Activated T-helper 17 cell treated with anti-CD3 and anti-CD28 coated beads, Interleukin-2, amount 50 U/mL, for 72 hours (primary cell): ENCODE measurements at places on chromosomes 13 and 19.

DNA sequence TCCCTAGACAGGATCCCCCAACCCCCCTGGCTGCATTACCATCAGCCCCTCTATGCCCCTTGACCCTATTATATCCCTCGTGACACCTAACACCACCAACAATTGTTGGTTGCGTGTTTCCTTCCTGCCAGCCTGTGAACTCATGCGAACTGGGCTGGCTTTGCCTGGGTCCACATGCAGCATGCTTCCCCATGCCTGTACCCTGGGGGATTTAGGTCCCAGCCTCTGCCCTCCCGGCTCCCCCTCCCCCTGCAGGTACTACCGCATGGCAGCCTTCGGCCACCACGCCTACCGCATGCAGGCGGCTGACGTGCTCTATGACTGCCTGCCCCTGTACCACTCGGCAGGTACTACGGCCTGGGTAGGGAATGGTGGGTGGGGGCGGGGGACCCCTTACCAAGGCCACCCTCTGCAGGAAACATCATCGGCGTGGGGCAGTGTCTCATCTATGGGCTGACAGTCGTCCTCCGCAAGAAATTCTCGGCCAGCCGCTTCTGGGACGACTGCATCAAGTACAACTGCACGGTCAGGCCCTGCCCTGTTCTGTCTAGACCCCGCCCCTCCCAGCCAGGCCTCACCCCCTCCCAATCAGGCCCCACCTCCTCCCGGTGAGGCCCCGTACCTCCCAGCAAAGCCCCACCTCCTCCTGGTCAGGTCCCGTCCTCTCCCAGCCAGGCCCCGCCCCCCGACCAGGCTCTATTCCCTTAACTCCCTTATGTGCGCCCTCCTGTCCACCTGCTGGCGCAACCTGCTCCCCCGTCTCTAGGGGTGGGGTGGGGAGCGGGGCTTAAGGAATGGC lies 18.5 kb downstream of the SLC27A1 start:
- peak; percentile 95 for ATAC-seq

DNA sequence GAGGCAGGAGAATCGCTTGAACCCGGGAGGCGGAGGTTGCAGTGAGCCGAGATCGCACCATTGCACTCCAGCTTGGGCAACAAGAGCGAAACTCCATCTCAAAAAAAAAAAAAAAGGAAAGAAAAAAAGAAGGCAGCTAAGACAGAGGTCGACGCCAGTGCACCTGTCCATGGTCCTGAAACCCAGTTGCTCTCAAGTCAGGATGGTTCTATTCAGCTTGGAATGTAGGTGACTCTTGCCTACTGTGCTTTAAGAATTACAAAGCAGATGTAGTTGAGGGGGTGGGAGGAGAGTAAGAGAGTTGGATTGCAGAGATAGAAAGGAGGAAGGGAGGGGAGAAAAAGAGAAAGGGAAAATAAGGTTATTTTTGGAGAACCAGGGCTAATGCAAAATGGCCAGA lies 18.7 kb downstream of the CACNG7 start:
- no peak for ATAC-seq

DNA sequence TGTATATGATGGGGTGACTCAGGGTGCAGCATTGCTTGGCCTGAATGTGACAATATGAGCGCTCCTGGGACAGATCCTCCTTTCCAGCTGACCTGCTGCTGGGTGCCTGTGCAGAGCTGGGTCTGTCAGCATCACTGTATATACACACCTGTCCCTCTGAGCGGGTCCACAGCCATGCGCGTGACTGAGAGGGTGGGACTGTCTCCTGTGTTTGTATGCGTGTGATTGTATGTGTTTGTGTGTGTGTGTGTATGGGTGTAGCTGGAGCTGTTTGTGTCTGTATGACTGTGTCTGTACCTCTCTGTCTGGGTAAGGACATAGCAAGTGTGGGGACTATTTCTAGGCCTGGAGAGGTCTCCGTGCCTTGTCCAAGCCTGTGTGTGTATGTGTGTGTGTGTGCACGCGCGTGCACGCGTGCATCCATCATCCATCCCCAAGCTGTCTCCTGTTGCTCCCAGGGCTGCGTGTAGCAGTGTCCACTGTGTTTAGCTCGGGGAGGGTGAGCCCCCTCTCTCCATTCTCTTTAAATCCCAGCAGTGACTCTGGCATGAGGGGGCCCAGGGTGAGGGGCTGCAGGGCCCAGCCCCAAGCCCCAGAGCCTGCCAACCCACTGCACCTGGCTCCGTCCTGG lies 8.3 kb downstream of the IGLON5 start:
- ATAC-seq, result no peak

GRCh38 chr13:73803997-73804396 lies 330.2 kb downstream of the KLF12 start:
- ATAC-seq, result no peak

DNA sequence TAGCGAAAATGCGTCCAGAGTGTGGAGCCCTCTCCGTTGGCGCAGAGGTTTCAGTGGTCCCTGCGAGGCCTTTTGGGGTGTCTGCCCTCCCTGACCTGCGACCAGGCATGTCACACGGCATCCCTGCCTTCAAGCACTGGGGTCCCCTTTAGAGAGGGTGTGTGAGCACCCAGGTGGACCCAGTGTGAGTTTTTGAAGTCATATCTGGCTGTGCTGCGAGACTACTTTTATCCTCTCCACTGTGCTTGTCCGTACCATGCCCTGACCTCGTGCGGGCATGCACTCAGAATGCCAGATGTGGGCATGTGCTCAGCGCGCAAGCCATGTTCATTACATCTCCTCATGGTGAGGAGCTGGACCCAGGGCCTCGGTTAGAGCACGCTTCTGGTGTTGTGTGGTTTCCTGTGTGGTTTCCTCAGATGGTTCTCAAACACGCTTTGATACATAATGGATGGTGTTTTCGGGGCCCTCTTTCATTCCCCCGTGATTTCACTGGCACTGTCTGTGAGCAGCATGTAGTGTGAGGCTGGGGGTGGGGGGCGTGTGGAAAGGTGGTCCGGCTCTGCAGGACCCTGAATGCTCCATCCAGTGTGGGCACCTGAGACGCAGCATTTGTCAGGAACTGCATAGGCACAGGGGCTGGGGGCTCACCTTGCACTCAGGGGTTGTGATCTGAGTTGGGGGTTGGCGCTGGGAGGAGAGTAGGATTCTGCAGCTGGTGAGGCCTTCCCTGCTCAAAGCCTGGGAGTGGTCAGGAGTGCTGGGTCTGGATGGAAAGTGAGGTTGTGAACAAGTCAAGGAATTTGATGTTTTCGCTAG lies 2.3 kb downstream of the TFDP1 start:
- no peak for ATAC-seq

DNA sequence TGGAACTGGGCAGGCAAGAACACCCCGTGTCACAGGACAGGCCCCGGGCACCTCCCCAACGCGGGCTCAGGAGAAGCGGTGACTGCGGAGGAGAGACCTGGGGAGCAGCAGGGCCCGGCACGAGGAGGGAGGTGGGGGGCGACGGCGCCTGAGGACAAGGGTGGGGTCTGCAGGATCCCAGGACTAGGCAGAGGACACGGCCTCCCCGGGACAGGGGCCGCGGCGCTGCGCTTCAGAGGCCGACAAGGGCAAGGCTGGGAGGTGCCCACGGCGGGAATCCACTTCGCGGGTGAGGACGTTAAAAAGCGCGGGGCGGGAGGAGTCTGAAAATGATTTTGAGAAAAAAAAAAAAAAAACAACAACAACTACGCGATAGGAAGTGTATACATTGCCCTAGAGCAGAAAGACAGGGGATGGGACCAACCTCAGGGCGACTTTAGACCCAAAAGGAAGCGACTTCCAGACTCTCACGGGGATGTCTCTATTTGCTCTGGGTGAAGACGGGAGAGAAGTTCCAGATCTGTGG lies 44.9 kb downstream of the ZNF611 start:
- ATAC-seq, result peak; percentile 45

DNA sequence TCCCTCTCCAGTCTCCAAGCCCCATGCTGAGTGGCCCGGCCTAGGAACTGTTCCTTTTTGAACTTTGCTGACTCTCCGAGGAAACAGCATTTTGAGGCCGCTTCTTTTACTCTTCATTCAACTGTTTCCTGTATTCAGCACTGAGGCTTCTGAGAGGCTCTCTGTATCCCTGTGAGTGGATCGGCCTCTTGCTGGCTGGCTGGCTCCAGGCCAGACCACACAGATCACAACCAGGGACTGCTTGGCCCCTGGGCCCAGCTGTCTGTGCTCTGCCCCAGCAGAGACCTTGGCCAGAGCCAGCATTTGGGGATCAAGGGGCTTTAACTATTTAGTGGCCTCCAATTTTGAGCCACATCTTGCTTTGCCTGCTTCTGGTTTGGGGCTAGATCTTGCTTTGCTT lies 75.6 kb upstream of the KL start:
- no peak for ATAC-seq

- ATAC-seq, result no peak
Measured at GRCh38 chr19:56596676-56597075, 1.6 kb downstream of the ZNF71 start.

DNA sequence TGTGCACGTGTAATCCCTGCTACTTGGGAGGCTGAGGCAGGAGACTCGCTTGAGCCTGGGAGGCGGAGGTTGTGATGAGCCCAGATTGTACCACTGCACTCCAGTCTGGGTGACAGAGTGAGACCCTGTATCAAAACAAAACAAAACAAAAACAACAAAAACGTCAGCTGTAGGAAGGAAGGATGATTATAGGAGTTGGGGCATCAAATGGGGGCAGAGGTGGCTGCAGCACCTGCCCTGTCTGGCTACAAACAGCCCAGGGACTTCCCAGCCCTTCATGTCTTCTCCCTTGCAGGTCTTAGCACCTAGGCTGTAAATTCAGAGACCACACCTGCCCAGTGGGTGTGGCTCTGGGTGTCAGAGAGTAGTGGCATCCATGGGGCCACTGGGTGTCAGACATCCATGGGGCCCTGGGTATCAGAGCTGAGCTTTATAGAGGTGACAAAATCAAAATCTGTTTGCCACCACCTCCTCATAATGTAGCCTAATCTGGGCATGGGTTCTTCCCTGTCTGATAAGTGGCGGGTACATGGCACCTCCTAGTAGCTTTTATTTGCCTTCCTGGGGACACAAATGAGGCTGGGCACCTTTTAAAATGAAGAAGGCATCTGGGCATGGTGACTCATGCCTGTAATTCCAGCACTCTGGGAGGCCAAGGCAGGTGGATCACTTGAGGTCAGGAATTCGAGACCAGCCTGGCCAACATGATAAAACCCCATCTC lies 4.7 kb upstream of the B3GNT3 start:
- ATAC-seq, result no peak

- ATAC-seq, result peak; percentile 66
Measured at GRCh38 chr19:55703790-55704215, 28.8 kb downstream of the EPN1 start.

- no peak for ATAC-seq
Measured at GRCh38 chr19:4337906-4338440, 654 bp downstream of the STAP2 start.

DNA sequence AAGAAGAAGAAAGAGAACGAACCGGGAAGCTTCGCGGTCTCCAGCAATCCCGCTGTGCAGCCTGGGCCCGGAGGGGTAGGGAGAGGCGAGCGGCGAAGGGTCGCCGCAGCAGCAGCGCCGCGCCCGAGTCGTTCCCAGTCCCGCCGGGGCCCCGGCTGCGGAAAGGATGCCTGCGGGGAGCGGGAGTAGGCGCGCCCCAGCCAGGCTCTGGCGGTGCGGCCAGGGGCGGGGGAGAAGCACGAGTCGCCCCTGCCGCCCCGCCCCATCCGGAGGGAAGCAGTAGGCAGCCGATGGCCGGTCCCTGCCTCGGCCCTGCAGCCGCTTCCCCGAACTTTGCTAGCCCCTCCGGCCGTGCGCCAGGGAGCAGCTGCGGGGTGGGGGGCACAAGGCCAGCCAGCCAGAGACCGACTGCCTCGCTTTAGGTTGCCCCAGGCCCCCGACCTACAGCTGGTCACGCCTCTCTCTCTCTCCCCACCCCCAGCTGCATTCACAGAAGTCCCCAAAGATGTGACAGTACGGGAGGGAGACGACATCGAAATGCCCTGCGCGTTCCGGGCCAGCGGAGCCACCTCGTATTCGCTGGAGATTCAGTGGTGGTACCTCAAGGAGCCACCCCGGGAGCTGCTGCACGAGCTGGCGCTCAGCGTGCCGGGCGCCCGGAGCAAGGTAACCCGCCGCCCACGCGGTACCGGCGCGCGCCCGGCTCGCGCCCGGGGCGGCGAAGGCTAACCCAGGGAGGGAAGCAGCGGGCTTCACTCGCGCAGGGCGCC lies 1.1 kb downstream of the VSTM2B start:
- ATAC-seq, result no peak

- ATAC-seq, result no peak
Measured at GRCh38 chr13:98972627-98973026, 5.2 kb downstream of the DOCK9 start.

GRCh38 chr13:28337166-28338005 lies 157.5 kb downstream of the FLT1 start:
- ATAC-seq, result no peak

- ATAC-seq, result no peak
Measured at GRCh38 chr19:4473763-4474513, 1.8 kb downstream of the HDGFL2 start.

DNA sequence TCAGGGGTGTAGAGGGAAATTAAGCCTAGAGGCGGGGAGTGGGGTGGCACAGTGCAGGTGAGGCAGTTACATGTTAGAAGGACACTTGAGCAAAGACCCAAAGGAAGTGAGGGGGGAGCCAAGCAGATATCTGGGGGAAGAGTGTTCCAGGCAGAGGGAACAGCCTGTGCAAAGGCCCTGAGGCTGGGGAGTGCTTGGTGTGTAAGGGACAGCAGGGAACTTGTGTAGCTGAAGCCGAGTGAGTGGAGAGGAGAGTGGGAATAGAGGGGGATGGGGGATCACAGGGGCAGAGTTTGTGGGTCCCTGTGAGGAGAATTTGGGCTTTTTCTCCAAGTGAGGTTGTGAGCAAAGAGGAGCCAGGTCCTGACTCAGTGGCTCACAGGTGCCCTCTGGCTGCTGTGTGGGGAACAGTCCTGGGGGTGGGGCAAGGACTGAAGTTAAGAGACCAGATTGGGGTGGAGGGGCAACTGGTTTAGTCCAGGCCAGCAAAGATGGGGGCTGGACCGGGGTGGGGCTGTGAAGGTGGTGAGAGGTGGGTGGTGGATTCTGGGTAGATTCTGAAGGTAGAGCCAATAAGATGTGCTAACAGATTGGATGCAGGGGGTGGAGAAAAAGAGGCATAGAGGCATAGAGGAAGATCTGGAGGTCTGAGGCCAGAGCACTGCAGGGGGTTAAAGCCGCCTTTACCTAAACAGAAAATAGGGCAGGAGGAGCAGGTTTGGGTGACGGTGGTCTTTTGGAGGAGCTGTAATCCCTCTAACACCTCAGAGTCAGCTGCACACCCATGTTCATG lies 75.3 kb downstream of the CACNA1A start:
- ATAC-seq, result peak; percentile 63
